ENCODE measurements at places on chromosomes 1 and 21.

- DNase-seq = no peak
These were observed 39.3 kb downstream of the PCNX2 start for GRCh38 chr1:233256191-233256590.

GRCh38 chr1:233224311-233224710 is 71.2 kb downstream of the PCNX2 start:
- DNase-seq = peak; percentile 10

GRCh38 chr1:16126160-16126559 is 29.7 kb downstream of the EPHA2 start:
- DNase-seq = no peak

GRCh38 chr1:62318756-62319544 is at the start of gene KANK4:
TSS of gene KANK4 (minus strand) at chr1:62319434. CDS start at chr1:62281564, 37,870 bp downstream.
- DNase-seq = no peak

DNA sequence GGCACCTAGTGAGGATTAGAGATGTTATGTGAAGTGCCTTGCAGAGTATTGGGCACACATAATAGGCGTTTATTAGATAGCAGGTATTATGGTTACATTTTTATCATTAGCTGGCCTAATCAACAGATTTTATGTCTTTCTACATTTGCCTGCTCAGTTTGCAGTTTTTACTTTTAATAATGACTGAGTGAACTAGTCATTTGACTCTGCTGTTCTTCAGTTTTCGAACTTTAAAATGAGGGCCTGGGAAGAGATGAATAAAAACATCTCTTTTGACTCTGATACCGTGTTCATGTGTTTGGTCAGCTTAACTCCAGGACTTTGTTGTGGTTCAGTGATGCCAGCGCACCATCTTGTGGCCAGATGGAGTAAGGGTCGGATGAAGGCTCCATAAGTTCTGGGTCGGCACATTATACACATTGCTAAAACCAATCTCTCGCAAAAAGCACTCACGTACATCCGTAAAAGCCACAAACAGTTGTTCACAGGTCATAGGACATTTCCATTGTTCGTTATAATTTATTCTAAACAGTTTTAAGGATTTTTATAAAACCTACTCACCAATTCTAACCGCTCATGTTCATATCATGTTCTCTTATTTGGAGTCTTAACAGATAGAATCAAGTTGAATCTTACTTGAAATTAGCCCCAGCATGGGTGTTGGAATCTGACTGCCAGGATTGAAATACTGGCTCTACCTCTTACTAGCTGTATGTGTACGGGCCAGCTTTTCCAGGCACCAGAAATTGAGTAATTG is 78.4 kb upstream of the GPR88 start:
- peak; percentile 72 for DNase-seq

DNA sequence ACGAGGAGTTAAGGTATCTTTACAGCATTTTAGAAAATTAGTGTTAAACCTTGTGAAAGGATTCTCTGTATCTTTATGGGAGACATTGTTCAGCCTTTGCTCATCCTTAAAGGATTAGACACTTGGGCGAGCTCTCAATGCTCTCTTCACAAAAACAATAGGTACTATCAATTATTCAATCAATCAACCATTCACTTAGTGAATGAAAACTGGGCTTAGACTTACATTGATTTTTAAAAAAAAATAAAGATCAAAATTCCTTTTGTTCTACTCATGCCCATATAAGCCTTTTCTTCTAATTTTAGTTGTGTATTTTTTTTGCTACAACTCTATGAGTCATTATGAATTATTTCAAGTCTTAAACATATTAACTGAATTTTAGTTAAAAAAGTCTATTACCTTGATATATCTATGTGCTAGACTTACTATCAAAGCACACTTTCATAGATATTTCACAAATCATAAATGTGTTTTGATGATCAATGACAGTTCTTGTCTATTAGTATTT is 181.2 kb downstream of the DPYD start:
- peak; percentile 43 for DNase-seq

GRCh38 chr1:207429963-207430362 is 24.2 kb upstream of the CR2 start:
- DNase-seq = no peak

DNA sequence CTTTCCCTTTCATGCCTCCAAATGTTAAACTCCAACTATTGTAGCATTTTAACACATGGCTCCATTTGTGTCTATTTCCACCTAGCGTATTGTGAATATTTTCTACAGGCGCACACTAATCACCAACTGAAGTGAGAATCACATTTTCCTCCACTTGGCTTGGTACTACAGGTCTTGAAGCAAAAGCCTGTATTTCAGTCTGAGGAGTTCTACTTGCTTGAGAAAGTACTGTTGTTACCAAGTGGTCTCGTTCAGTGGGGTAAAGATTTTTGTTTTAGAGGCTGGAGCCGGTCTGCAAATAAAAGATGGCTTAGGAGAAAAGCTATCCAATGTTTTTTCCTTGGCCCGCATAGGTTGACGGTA is 550 bp upstream of the PTBP2 start:
- DNase-seq = no peak

GRCh38 chr1:241591736-241592135 is 48.4 kb downstream of the CHML start:
- no peak for DNase-seq

- DNase-seq = no peak
These were observed 283.4 kb downstream of the PRDM2 start for GRCh38 chr1:13983393-13983792.
